NCI-H82 (cell line): ENCODE measurements at places on chromosomes 2 and 18.
A peak's percentile ranks its signal among the peaks of the same experiment; 100 is the strongest.

DNA sequence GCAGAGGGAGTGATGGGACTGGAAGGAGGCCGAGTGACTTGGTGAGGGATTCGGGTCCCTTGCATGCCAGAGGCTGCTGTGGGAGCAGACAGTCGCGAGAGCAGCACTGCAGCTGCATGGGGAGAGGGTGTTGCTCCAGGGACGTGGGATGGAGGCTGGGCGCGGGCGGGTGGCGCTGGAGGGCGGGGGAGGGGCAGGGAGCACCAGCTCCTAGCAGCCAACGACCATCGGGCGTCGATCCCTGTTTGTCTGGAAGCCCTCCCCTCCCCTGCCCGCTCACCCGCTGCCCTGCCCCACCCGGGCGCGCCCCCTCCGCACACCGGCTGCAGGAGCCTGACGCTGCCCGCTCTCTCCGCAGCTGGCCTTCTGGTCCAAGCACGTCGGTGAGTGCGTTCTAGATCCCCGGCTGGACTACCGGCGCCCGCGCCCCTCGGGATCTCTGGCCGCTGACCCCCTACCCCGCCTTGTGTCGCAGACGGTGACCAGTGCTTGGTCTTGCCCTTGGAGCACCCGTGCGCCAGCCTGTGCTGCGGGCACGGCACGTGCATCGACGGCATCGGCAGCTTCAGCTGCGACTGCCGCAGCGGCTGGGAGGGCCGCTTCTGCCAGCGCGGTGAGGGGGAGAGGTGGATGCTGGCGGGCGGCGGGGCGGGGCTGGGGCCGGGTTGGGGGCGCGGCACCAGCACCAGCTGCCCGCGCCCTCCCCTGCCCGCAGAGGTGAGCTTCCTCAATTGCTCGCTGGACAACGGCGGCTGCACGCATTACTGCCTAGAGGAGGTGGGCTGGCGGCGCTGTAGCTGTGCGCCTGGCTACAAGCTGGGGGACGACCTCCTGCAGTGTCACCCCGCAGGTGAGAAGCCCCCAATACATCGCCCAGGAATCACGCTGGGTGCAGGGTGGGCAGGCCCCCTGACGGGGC lies 4.6 kb downstream of the PROC start:
- peak; percentile 70 for DNase-seq

GRCh38 chr2:75303227-75303626 lies 103.9 kb upstream of the TACR1 start:
- DNase-seq = no peak

DNA sequence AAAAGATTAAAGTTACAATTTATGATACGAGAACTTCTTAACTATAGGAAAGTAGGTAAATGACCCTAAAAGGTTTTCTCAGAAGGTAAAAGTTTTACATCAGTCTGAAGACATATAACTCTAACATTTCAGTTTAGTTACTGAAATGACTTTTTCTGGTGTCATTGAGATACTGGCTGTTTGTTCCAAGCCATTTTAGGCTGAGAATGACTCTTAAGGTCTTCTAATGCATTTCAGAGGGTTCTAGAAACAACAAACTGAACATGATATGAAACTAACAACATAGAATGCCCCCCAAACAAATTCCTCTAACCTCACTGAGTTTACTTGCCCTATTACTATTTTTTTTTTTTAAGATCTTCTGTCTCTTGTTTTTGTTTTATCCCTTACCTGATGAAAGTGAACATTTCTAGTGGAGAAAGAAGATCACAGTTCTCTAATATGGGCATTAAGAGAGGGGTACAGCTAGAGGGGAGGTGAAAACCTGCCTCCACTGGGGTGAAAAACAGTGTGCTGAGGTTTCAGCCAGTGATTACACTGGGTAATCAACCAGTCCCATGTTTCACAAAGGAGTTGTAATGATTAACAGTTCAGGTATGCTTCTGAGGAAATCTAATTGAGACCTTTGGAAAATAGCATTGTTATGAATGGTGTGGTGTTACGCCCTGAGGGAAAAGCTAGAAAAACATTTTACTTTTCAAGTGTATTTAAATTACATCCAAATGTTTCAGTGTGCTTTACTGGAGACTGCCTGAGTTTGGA lies 11.2 kb downstream of the NABP1 start:
- DNase-seq = no peak

DNA sequence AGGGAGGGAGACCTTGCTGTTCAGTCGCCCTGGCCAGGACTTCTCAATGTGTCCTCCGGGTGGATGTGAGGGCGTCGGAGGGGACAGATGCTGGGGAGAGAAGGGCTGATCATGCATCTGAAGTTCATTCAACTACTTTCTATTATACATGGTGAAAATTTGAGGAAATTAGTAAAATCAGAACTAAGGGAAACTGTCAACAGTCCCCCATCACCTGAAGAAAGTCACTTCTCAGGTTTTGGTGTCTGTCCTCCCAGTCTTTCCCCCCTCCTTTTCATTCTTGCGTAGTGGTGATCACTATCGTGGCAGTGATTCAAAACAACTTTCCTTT lies 17.4 kb upstream of the ACKR3 start:
- no peak for DNase-seq

- no peak for DNase-seq
Observed at GRCh38 chr2:46439582-46439981, 39.8 kb upstream of the TMEM247 start.

- DNase-seq = no peak
Observed at GRCh38 chr18:77093067-77093430, 39.5 kb downstream of the MBP start.

DNA sequence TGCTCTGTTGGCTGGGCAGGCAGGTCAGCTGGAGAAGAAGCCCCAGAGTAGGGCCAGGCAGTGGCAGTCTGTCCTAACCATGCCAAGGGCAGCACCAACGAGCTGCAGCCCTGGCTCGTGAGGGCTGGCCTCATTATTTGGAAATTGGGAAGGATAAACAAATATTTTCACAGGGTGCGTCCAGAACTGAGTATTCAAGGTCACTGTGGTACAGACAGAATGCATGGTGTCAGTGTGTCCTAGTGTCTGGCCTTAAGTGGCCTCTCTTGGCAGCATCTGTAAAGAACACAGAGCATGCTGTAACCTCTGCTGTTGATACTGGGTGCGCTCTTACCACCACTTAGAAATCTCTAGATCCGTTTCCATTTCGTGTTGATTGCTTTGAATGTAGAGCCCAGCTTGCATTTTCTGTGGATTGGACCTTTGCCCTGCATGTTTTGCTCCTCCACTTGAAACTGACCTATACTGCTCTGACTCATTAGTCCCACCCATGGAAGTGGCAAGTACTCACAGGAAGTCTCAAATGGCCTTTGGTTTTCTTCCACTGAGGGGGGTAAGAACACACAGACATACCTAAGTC lies 88.2 kb downstream of the GREB1L start:
- no peak for DNase-seq

- no peak for DNase-seq
Observed at GRCh38 chr2:154495455-154495868, 203.0 kb upstream of the KCNJ3 start.
